Suppressor macrophage treated with lipopolysaccharide for 1 hour (primary cell): ENCODE measurements at places on chromosomes 16 and 17.

DNA sequence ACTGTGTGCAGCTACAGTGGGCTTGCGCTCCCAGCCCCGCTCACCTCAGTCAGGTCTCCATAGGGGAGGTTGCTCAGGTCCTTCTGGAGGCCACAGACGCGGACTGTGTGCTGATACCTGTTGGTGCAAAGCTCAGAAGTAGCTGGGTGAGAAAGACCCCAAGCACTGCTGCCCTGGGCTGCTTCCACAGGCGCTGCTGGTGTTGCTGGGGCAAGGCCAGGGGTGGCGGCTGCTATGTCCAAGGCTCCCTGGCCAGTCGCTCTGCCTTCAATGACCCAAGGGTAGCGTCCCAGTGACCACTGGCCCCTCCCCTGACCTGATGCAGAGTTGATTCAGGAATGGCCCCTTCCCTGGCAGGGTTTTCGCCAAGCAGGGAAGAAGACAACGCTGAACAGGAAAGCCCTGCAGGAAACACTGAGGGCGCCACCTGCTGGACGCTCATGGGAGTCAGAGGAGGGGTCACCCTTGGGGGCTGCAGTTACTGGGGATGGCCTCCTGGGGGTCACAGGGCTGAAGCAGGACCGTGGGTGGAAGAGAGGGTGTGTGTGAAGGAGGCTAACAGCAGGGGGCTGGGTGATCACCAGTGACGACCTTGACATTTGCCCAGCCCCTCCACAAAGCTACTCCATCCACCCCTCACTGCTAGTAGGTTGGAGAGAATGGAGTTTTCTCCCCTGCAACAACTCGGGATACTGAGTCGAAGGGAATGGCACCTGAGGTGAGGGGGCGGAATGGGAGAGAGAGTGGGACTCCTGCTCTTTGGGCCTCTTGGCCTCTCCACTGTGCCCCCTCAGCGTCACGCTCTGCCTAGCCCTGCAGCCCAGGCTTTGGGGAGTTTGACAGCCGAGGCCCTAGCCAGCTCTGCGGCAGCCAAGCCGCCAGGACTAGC lies 38.3 kb downstream of the ABCC12 start:
- peak; percentile 64 for DNase-seq

DNA sequence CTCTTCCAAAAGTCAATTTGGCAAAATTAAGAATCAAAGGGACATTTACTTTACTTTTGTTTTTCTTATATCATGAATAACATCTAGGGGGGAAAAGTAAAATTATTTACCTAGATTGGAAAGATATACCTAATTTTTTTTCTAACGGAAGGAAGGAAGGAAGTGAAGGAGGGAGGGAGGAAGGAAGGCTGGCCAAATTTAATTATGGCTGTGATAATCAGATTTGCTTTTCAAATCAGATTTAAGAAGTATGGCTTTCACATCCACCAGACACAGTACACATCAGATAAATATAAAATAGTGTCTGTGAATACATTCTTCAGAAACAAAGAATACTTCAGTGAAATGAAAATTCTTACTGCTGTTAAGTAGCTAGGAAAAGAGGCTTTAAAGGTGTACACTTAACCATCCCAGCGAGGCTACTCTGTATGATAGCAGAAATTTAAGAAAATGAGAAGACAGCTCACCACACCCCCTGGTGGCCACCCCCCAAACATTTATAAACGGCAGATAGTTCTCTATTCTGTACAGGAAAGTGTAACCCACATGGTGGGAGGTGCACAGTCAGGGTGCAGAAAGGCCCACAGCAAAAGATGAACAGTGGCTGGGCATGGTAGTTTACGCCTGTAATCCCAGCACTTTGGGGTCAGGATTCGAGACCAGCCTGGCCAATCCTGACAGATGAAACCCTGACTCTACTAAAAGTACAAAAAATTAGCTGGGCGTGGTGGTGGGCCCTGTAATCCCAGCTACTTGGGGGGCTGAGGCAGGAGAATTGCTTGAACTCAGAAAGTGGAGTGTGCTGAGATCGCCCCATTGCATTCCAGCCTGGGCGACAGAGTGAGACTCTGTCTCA lies 150.8 kb downstream of the SSH2 start:
- peak; percentile 83 for DNase-seq

DNA sequence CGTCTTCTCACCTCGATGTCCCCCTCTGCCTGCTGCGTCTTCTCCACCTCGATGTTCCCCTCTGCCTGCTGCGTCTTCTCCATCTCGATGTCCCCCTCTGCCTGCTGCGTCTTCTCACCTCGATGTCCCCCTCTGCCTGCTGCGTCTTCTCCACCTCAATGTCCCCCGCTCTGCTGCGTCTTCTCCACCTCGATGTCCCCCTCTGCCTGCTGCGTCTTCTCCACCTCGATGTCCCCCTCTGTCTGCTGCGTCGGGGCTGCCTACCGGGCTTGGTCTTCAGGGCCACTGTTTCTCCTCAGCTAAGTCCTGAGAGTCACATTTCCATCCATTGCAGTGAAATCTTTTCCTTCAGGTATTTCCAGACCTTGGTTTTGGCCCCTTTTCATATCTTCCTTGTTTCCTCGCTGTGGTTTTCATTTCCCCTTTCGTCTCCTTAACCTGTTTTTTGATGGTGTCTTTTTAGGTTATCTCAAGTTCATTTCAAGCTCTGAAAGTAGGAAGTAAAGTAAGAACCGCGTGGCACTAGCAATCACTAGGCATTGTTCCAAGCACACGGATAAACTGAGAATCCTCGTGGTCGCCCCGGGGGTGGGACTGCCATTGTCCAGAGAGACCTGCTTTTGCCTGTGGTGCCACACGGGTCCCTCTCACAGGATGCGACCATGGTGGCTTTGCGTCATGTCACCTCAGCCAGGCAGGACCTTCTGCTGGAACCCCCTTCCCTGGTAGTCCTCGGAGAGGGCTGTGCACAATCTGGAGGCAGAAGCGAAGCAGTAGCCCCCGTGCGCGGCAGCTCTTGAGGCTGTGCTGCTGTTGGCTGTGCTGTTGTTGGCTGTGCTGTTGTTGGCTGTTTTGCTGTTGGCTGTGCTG lies 9.5 kb upstream of the ZNF750 start:
- no peak for DNase-seq

GRCh38 chr16:11708421-11708820 lies 34.2 kb downstream of the TXNDC11 start:
- no peak for DNase-seq

DNA sequence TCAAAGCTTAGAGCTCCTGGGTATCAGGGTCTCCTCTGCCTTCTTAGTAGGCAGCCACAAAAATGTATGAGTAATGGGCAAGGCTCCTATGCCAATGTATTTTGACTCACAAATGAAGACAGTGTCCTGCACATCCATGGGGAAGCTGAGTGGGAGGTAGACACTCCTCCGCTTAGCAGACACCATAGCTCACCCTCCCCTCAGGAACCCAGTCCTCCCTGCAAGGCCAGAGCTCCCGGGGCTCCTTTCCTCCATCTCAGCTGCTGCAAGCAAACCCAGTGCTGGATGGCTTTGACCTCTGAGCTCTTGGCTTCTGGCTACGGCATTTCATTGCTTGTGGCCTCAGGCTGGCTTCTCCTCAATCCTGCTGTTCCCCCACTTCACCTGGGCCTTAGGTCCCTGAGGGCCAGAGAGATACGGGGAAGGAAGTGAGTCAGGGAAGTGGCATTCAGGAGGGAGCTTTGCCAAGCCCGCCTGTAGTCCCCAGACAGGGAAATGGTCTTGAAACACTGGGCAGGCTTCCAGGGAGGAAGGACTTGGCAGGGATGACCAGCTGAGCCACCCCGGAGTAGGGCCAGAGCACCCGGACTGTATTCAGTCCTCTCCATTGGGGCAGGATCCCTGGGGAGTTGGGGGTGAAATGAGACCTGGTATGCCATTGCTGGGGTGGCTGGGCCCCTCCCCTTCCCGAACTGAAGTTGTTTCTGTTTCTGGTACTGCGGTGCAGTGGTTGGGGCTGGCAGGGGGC lies 4.5 kb downstream of the ABCC3 start:
- DNase-seq, result peak; percentile 80

- DNase-seq, result no peak
Measured at GRCh38 chr17:60901806-60902205, 224.2 kb downstream of the BCAS3 start.

GRCh38 chr17:14325618-14326167 lies 24.8 kb downstream of the HS3ST3B1 start:
- DNase-seq, result no peak

- DNase-seq, result peak; percentile 35
Measured at GRCh38 chr17:64240261-64240740, 22.8 kb downstream of the TEX2 start.

- DNase-seq, result no peak
Measured at GRCh38 chr17:83177611-83178532, 98.5 kb downstream of the METRNL start.

GRCh38 chr17:45221081-45222013 lies at the start of gene FMNL1:
Gene FMNL1 (plus strand): TSS chr17:45221885. CDS start chr17:45222125, 240 bp downstream.
- DNase-seq, result peak; percentile 89

GRCh38 chr16:53042235-53042701 lies 10.4 kb downstream of the CHD9NB start:
- DNase-seq, result no peak

GRCh38 chr17:80790981-80791742 lies 200.5 kb upstream of the CHMP6 start:
- no peak for DNase-seq

- DNase-seq, result peak; percentile 65
Measured at GRCh38 chr17:39738568-39738901, 797 bp downstream of the GRB7 start.

DNA sequence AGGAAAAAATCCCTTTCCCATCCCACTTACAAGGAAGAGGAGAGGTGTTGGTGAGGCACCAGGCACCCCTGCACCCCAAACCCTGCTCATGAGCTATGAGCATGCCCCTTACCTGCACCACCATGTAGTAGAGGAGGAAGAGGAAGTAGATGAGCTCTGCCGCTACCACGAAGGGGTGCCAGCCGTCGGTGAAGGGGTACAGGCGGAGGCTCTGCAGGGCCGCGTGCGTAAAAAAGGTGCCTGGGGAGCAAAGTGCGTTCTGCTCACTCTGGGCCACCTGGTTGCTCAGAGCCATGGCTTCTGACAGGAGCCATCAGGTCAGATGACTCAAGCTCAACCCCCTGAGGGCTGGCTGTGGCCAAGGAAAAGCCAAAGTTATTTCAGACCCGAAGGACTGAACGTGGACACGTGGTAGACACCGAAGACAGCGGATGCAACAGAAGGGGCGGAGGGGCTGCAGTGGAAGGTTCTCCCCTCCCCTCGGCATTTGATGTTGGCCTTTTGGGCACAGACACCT lies 25.3 kb upstream of the GCSH start:
- no peak for DNase-seq

- DNase-seq, result no peak
Measured at GRCh38 chr16:5510819-5511370, 413.3 kb upstream of the EEF2KMT start.

GRCh38 chr16:19696961-19697360 lies 21.1 kb downstream of the KNOP1 start:
- DNase-seq, result no peak

GRCh38 chr17:21213638-21214014 lies 335 bp downstream of the TMEM11 start:
- peak; percentile 64 for DNase-seq

DNA sequence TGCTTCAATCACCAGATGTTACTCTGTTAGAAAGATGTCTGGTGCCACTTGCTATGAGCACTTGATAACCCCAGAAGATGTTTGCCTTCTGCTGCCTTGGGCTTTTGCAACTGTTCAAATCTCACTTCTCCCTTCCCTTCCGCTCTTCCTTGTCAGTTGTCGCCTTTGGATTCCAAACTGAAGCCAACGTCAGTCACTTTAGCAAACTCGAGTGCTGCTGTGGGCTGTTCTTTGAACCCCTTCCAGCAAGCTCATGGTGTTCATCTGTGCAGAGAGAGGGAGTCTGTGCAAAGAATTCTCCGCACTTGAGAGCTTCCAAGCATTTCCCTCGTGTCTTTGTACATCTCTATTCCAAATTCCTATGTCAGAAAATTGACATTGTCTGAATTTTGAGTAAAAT lies 879.4 kb downstream of the CDH11 start:
- DNase-seq, result no peak
